ENCODE measurements at places on chromosomes 11 and 22.
A peak's percentile ranks its signal among the peaks of the same experiment; 100 is the strongest.

- DNase-seq: no peak
These were observed 40.0 kb upstream of the PHOX2A start for GRCh38 chr11:72283947-72284346.

DNA sequence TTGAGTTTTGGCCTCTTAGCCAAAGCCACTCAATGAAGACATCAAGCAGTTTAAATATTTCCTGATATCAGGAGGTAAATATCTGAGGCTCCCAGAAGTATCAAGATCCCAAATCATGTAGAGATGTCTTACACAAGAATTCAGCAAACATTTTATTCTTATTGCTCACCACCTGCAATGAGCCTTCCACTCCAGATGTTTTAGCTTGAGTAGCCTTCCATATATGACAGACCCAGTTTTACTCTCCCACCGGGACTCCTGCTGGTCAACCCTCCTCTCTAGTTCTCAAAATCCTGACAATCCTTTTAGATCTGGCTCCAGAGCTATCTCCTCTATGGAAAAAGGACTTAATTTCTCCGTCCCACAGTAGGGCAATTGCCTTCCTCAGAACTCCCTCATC lies 404.4 kb downstream of the KCNA4 start:
- DNase-seq: no peak

- DNase-seq: no peak
These were observed 2.8 kb downstream of the NTM start for GRCh38 chr11:131373095-131373725.

DNA sequence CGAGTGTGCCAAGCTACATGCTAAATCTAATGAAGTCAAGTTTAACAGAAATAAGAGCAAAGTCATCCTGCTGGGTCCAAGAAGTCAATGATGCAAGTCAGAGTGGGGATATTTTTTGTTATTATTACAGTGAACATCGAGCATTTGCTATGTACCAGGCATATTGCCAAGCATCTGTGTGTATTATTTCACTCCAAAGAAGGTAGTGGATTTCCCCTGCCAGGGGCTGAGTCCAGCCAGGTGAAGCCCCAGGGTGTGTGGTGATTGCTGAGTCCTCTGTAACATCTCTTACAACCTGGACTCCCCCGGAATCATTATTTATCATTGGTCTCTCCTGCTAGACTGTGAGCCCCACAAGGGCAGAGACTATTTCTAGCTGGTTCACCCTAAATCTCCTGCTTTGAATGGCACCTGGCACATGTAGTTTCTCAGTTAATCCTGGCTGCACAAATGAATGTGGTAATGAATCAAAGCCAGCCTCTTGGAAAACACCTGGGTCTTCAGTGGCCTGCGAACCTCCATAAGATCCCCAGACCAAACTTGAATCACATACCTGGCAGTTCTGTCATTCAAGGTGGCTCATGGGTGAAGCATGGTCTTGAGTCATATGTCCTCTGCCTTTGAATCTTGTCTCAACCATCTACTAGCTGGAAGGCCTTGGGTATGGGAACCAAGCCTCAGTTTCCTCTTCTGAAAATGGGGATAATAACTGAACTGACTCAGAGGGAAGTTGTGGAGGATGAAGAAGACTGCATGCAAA lies 549.2 kb downstream of the MIAT start:
- peak; percentile 70 for DNase-seq

DNA sequence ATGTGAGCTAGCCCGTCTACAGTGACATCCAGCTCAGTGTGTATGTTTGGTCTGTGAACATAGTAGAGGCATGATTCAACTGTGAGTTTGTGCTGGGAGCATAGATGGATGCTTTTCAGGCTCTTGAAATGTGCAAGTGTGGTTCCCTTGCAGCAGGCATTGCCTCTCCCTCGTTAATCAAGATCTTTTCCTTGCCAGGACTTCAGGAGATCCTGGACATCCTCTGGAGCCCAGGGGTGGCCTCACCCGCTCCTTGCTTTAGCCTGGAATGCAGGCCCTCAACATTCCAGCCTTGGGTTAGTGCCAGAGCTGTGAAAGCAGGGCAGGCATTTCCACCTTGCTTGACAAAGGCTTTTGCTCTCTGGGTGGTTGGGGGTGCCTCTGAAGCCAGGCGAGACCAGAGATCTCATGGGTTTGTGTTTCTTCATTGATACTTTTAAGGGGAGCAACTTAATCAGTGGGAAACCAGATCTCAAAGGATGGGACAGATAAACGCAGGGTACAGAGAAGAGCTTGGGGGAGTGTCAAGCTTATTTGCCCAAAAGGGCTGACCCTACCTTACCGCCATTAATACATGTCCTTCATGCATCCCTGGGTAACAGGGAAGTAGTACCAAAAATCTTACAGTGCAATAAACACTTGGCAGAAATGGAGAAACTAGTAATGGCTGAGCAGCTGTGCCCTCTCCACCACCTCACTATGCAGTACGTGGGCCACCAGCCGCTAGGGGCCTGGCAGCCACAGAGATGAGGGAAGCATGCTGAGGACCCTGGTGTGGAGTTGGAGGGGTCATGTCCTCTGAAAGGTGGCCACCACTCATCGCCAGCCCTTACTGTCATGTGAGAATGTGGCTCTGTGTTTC lies 72.1 kb downstream of the PTPRJ start:
- DNase-seq: peak; percentile 58

DNA sequence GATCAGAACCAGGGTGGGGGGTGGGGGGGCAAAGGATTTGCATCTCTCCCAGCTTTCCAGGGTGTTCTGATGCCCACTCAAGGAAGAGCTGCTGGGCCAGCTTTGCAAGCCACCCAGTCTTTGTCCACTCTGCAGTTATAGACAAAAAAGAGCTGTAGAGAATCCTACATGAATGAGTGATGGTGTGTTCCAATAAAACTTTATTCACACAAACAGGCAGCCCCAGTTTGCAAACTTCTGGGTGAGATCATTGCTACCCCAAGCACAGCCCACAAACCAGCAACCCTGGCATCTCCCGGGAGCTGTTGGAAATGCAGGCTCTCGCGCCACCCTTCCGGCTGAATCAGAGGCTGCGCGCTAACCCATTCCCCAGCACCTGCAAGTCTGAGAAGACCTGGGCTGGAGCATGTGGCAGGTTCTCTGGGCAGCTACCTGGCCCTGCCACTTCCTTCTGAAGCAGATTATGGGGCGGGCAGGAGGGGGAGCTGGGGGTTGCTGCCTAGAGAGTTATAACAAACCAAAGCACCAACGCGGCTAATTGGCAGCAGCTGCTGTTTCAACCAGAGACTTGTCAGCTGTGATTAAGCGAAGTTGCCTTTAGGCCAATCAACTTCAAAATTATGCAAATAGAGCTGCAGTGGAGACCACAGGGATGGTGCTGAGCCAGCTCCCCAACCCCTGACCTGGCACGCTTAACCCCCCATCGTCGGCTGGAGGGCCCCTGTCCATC lies 3.8 kb upstream of the SHISAL1 start:
- DNase-seq: no peak

- peak; percentile 93 for DNase-seq
These were observed 35.2 kb downstream of the MAML2 start for GRCh38 chr11:96307776-96308140.

- DNase-seq: peak; percentile 97
These were observed 562.5 kb downstream of the MN1 start for GRCh38 chr22:27238935-27239510.

DNA sequence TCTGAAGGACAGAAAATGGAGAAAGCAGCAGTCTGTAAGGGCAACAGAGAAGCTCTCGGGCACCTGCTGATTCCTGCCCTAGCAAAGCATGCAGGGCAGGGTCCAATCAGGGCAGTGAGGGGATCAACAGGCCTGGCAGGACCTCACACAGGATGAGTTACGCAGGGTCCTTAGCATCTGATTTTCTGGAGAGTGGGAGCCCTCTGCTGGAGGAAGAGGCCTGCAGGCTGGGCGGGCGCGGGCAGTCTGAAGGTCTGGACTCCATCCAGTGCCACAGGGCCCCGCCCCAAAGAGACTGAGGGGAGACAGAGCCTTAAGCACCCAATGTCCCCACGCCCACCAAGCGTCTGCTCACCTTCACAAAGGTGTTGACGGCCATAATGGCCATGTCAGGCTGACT lies 28.9 kb downstream of the AP1B1 start:
- DNase-seq: peak; percentile 76

DNA sequence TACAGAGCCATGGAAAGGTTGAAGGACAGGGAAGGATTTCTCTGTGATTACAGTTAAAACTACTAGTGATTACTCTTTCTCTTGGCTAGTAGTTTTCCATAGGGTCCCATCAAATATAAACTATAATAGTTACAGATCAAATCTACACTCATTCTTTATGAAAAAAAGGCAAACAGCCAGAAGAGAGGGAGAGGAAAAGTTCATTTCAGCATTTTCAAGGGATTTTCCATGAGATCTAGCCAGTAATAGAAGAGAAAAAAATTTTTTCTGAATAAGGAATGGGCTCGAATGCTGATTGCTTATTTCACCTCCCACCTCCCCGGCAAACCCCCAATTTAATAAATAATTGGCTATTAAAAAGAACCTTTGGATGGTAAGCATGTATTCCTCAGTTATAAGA lies 74.8 kb upstream of the BLID start:
- no peak for DNase-seq

GRCh38 chr22:37329238-37330140 lies 47.2 kb downstream of the CYTH4 start:
- DNase-seq: no peak

DNA sequence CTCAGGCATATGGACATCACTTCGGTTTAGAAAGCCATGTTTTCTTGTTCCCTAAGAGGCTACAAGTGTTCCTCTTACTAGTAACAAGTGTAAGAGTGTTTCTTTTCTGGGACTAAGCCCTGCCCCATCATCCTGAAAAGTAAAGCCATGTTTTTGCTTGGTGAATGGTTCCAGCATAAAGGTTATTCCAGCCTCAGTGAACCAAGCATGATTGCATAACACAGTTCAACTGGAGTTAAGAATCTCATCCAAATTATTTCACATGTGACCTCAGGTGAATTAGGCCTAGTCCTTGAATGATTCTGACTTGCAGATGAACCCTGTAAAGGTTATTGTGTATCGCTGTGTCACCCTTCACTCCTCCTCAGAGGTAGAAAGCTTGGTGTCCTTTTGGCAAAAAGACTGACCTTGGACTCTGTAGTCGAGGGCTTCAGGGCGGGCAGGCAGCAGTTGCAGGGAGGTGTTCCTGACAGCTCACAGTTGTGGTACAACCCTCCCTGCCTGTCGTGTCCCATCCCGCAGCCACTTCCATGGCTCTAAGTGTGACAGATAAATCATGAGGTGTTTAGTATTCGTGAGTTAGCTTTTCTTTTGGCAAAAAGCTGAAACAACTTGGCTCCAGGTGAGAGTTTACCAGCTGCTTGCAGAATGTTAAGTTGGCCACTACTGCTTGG lies 321.8 kb downstream of the CADM1 start:
- no peak for DNase-seq

DNA sequence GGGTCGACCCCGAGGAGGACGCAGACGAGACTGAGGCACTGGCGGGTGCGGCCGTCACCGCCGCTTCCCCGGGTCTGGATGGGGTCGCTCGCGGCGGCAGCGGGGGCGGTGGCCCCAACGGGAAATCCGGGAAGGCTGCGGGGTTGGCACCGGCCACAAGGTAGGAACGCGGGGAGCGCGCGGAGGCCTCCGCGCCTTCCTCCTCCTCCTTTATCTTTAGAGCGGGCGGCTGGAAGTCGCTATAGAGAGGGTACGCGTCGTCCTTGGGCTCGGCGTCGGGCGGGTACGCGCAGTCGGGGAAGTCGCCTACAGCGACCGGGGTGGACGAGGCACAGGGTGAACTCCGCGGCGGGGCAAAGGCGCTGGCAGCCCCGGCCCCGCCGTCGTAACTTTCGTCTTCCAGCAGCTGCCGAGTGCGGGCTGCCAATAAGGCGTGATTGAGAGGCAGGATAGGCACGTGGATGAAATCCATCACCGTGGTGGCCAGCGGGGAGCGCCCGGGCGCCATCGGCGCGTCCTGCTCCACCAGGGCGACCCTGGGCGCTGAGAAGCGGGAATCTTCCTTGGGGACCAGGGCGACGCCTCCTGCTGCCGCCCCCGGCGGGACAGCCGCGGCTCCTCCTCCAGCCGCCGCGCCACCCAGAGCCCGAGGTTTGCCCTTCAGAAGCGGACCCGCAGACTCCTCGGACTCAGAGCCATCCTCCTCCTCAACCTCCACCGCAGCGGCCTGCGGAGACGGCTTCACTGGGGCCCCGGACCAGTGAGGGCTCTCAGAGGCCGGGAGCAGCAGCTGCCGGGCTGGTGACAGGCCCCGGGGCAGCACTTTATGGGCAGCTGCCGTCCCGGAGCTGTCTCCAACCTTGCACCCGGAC lies 1.7 kb downstream of the PGR start:
- no peak for DNase-seq

GRCh38 chr11:76597533-76598425 lies 72.8 kb downstream of the LRRC32 start:
- DNase-seq: no peak

DNA sequence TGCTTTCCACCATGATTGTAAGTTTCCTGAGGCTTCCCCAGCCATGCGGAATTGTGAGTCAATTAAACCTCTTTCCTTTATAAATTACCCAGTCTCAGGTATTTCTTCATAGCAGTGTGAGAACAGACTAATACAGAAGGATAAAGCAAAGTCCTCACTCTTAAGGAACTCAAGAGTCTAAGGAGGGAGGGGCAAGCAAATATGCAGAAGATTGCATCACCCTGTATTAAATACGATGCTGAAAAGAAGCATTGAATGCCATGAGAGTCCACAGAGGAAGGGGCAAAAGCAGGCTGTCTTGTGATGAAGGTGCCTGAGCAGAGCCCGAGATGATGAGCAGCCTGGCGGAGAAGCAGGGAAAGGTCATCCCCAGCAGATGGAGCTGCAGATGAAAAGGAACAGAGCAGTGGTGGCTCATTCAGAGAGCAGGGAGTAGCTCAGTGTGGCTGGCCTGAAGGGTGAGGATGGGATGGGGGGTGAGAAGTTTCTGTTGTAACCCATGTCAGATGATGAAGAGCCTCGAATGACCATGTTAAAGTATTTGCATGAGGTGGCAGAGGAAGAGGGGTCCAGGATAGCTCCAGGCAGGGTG lies 6.3 kb upstream of the IZUMO1R start:
- no peak for DNase-seq

DNA sequence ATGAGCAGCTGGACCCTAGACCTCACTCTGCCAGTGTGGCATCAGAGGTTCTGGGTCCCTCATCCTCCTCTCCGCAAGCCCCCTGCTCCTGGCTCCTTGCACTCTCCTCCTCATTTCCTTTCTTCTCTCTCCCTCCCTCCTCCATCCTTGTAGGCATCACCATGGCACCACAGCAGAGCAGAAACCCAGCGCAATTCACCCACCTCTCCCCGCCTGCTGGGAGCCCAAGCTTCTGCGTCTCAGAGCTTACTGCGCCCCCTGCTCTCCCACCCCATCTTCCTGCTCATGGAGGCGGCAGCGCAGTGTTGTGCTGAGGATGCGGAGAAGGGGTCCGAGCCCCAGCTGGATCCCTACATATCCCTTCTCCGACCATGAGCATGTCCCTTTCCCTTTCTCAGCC lies 1.7 kb downstream of the CHRM1 start:
- DNase-seq: no peak
